NCI-H1417 treated with DMSO at 0.1 percent for 48 hours (cell line): ENCODE measurements at places on chromosomes 3 and 15.

DNA sequence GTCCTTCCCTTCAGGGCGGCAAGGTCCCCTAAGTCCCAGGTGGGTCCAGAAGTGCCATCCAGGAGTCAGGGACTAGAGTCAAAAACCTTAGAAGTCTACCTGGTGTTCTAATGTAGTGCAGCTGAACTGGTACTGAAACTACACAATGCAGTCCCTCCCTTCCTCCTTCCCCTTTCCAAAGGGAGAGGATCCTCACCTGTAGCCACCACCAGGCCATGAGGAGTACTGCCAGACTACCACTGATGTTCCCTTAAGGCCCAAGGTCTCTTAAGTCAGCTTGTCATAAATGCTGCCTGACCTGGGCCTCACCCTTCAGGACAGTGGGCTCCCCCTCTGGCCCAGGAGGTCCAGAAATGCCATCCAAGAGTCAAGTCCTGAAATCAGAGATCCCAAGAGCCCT, 98.9 kb downstream of the ULK4 start:
- DNase-seq, result no peak

DNA sequence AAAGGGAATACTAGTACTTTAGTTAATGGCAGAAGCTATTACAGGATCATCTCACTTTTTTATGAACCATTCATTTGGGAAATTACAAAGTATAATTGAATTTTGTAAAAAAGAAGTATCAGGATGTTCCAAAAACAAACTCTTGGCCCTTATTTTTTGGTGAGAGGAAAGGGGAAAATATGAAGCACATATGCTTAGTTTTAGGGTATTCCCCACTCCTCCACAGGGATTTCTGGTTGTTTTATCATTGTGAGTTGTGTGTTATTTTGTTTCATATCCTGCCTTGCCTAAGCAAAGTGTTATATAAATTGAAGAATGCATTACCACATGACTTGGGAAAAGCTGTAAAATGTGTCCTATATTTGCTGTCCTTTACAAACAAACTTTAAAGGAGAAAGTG, 227.0 kb downstream of the FMN1 start:
- no peak for DNase-seq

GRCh38 chr3:171255236-171255806, 204.9 kb downstream of the TNIK start:
- DNase-seq, result no peak

GRCh38 chr3:45975686-45976085, 19.9 kb downstream of the FYCO1 start:
- DNase-seq, result no peak

DNA sequence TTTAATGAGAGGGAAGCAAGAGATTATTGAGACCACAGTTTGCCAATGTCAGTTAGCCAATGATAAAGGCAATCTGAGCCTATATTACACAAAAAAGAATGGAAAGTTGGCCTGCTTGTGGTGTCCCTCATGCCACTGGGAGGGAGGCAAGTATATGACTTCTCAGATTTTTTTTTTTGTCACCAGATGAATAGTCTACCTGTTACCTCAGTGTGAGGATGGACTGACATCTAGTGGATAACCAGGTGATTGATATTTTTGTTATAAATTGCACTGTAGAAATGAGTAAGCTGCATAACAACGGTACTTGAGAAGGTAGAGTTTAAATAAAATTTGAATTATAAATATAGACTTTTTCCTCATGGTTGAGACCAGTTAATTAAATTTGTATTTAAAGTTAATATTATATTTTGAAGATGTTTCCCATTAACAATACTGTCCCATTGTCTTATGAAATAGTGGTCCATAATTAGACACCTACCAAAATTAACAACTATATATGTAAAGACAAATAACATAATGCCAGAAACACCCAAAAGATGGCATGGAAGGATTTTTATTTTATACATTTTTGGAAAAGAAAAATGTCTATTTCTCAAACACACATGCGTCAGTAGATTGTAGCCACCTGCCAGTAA, 237.8 kb upstream of the GADL1 start:
- DNase-seq, result no peak

DNA sequence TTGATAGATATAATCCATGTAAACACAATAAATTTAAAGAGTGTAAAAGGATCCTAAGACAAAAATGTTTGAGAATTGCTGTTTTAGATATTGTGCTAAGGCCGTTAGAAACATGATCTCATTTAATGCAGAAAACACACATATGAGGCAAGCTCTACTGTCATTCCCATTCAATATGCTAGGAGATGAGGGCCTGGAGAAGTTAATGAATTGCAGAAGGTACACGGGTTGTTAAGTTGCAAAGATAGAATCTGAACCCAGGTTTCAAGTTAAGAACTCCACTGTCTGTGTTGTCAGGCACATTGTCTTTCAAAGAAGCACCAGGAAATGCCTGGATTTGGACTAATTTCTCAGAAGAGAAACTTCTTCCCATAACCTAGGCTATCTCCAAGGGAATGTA, 65.1 kb upstream of the SAMMSON start:
- DNase-seq, result no peak

DNA sequence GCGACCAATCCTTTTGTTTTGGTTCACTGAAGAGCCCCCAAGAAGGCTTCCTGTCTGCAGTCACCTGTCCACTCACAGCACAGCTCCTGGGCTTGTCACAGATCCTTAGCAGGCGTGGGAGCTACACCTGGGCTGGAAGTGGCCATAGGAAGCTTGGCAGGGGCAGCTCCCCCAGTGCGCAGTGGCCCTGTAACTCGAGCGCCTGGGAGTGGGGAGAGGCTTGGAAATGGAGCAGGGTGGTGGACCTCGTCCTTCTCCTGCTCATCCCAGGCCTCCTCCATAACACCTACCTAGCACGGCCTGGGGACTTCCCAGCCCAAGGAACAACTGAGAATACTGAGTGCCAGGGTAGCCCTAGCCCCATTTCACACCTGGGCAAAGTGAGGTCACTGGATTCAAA, 19.3 kb upstream of the TGM5 start:
- no peak for DNase-seq

- DNase-seq, result no peak
Measured at GRCh38 chr3:19970327-19970726, 23.4 kb downstream of the RAB5A start.

DNA sequence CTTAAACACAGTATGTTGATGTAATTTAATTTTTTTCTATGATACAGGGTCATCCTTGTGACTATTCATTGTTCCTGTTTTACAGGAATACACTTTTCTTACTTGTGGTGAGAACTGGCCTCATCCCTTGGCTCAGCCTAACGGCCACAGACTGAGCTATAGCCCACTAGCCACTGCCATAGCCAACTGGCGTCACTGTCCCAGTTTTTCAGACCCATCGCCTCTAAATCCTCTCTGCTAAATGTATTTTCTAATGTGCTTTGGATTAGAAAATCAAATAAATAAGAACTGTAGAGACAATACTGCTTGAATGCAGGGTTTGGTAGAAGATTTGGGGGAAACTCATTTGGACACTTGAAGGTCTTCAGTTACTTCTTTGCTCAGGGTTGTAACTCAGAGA, 113.1 kb downstream of the TIGIT start:
- no peak for DNase-seq

DNA sequence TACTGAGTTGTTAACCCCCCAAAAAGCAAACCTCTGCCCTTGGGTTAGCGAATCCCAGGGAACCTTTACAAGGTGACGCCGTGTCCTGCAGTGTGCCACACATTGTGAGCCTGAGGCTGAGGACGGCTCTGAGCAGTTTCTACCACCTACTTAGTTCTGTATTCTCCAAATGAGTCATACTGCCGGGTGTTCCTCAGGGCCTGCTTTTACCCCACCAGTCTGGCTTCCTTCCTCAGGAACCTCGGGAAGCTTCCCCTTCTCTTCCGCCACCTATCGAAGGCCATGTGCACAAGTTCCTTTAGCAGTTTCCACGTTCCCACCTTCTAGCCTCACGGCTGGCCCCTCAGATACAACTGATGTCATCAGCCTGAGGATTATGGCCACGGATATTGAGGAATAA, 384.0 kb upstream of the TPM1 start:
- DNase-seq, result no peak

DNA sequence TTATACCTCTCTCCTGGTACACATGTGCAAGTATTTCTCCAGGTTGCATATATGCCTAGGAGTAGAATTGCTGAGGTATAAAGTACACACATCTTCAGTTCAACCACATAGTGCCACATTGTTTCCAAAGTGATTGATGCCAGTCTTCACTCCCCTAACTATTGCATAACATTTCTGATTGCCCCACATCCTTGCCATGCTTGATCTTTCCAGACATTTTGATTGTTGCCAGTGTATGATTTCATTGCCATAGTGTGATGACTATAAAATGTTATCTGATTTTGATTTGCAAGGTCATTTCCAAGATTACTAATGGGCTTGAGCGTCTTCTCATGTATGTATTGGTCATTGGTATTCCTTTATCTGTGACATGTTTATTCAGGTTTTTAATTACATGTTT, 61.1 kb upstream of the MLF1 start:
- DNase-seq, result no peak

GRCh38 chr3:39150803-39151631, 2.4 kb downstream of the CSRNP1 start:
- no peak for DNase-seq

DNA sequence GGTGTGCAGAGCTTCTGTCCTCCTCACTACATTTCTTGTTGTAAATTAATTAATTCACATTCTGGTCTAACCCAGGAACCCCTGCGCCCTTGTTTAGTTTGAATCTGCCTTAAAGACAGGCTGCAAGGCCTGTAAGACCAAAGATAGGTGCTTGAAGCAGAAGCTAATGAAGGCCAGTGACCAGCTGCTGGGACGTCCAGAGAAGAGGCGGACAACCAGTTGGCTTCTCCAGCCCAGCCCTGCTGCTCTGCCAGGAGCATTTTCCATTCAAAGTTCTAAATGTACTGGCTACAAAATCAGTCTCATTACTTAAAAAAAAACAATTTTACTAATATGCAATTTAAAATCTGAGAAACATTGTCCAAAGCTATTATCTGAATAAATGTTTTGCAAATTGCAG, 43.6 kb downstream of the FSIP1 start:
- no peak for DNase-seq

GRCh38 chr3:124867511-124867910, 19.7 kb downstream of the ITGB5 start:
- no peak for DNase-seq

- DNase-seq, result no peak
Measured at GRCh38 chr15:60518511-60518910, 39.6 kb upstream of the ICE2 start.

DNA sequence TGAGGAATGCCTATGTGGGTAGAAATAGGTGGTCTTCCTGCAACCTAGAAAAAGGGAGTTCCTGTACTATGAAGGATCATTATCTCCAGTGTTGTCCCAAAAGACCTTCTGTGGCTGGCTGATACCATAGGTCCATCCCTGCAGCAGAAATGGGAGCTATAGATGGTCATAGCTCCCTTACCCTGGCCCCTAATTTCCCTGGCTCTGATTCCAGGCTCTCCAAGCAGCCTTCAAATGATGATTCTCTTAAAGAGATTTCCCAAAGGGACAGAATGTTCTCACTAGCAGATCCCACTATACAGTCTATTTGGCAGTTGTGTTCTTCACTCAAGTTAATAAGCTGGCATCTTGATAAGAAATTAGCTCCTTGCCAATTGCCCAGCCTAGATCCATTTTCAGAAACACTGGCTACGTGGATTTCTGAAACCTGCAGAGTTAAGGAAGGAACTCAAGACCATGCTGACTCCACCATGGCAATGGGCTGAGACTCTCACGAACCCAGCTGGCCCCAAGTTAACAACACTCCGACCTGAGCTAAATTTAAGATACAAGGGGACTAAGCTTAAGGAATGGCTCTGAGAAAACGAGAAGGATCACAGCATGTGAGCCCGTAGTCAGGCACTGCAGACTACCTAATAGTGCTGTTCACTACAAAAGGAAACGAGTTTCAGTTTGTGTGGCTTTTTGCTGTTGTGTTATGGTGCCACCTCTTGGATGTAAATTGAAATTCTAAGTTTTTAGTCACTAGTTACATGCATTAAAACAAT, 11.4 kb downstream of the C15orf40 start:
- DNase-seq, result no peak

- no peak for DNase-seq
Measured at GRCh38 chr3:185631108-185631507, 45.0 kb downstream of the SENP2 start.

- peak; percentile 31 for DNase-seq
Measured at GRCh38 chr15:92667287-92667904, 11.8 kb upstream of the FAM174B start.

GRCh38 chr3:143707848-143708247, 140.4 kb downstream of the SLC9A9 start:
- no peak for DNase-seq

DNA sequence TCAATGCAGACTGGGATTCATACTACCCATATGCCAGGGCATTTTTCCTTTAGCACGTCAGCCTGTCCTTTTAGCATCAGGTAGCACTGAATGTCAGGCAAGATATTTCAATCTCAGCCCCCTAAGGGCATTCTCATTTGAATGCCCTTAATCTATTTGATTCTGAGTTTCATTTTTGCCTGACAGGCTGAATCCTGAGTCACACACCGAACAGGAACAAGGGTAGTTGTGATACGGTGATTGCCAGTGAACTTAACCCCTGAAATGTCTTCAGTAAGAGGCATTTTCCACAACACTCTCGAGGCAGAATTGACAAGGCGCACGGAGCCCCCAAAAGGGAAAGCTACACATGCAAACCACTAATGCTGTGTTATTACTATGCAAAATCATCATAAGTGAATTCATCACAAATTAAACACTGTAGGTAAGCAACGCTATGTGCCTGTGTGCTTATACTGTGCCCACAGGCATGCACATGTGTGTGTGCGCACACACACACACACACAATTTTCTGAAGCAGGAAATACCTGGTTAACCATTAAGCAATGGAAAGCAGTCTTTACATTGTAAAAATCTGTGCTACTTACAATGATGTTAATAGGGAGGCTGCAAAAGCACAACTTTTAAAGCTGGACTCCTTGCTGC, 130.4 kb downstream of the ZNF385D start:
- no peak for DNase-seq

- no peak for DNase-seq
Measured at GRCh38 chr15:48058371-48058770, 62.4 kb upstream of the SLC24A5 start.

GRCh38 chr3:185724251-185724650, 100.6 kb downstream of the IGF2BP2 start:
- DNase-seq, result no peak

DNA sequence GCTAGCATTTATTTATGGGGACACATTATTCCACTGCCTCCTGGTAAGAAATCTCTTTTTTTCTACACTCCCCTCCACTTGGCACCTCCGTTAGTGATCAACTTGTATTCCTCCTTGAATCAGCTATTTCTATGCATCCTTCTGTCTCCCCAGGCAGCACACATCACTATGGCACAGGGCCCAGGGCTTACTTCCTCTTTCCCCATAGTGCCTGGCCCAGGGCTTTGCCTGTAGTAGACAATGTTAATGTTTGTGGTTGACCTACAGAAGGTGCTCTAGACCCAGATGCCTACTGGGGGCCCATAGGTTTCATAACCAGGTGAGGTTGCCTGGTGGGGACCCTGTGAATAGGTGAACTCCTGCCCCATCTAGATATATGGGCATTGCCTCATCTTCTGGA, 44.9 kb downstream of the EPHB1 start:
- DNase-seq, result no peak
